ENCODE measurements at places on chromosomes 7 and 10. TPM values are rescaled to one million over a fixed set of nuclear protein-coding genes. Genes with fewer than 3 reads are reported as not detected.

GRCh38 chr7:29340696-29341095 lies 146.1 kb downstream of the CHN2 start:
- no peak overlapping the region for H3K4me3 ChIP-seq
- H3K27me3 ChIP-seq: peaks cover 18% of the 10 kb centered on the region
- H3K36me3 ChIP-seq: no peaks in the 10 kb centered on the region
- H3K27ac ChIP-seq: no peak overlapping the region
- peaks cover 2% of the 10 kb centered on the region for H3K4me1 ChIP-seq

DNA sequence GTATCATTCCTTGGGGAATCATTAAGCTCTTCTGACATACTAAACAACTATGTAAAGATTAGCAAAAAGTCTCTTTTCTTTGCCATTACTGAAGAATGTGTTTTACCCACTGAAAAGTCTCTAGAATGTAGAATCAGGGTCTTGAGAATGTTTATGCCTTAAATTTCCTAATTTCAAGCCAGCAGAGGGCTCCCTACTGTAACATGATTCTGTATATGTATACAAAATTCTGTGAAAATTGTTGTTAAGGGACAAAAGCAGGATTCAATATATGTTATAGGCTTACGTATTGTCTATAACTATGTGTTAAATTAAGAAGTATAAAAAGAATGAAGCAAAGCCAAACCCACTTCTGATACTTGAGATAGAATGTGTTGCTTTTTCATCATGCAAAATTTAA lies 296.9 kb upstream of the DGKB start:
- no peak for DNase-seq
- H3K4me3 ChIP-seq: no peak overlapping the region
- no peak overlapping the region for H3K27ac ChIP-seq
- H3K27me3 ChIP-seq: no peaks in the 10 kb centered on the region

GRCh38 chr7:38839851-38840250 lies 69.1 kb downstream of the VPS41 start:
- no peaks in the 10 kb centered on the region for H3K36me3 ChIP-seq
- no peak overlapping the region for H3K4me3 ChIP-seq
- DNase-seq: no peak
- peaks cover 17% of the 10 kb centered on the region for H3K4me1 ChIP-seq

DNA sequence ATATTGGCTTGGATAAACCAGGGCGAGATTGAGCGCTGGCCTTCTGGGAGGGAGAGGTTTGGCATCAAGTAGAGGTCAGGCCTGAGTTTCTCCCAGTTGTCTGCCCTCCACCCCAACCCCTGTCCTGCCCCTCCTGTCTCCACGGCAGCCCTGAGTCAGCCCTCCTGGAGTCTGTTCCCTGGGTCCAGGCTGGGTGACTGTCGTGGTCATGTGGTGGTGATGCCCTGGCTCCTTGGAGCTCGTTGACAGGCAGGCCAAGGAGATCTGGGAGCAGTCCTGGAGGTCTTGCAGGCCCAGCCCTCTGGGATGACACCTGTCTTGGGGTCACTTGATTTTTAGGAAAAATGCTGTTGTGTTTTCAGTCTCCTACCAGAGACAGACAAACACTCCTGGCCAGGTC lies 53.6 kb upstream of the PODXL start:
- no peak overlapping the region for H3K4me3 ChIP-seq
- H3K27ac ChIP-seq: no peak overlapping the region
- no peak for DNase-seq
- H3K27me3 ChIP-seq: peaks cover 9% of the 10 kb centered on the region

GRCh38 chr7:157875230-157876179 lies 538.7 kb downstream of the DNAJB6 start:
- no peaks in the 10 kb centered on the region for H3K27me3 ChIP-seq
- no peak for DNase-seq
- no peaks in the 10 kb centered on the region for H3K4me1 ChIP-seq
- H3K36me3 ChIP-seq: no peaks in the 10 kb centered on the region
- no peak overlapping the region for H3K27ac ChIP-seq
- no peak overlapping the region for H3K4me3 ChIP-seq

HABP2 gene
- total RNA-seq: 0.18 TPM

DNA sequence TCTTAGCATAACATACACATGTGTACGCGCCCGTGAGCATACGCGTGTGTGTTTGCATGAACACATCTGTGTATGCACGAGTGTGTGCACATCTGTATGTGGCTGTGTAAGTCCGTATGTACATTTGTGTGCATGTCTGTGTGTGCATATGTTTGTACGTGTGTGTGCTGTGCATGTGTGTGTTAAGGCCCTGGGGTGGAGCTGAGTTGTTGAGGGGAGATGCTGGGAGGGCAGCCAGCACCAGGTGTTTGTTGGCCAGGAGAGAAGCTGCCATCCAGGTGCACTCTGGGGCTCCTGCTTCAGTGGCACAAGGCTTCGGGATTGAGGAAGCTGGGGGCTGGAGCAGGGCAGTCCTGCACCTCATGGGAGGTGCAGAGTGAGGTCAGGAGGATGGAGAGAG lies 85.0 kb downstream of the BMS1 start:
- H3K4me3 ChIP-seq: no peak overlapping the region
- no peak for DNase-seq
- H3K27ac ChIP-seq: no peak overlapping the region
- peaks cover 3% of the 10 kb centered on the region for H3K4me1 ChIP-seq
- H3K36me3 ChIP-seq: no peaks in the 10 kb centered on the region
- H3K27me3 ChIP-seq: peaks cover 30% of the 10 kb centered on the region

DNA sequence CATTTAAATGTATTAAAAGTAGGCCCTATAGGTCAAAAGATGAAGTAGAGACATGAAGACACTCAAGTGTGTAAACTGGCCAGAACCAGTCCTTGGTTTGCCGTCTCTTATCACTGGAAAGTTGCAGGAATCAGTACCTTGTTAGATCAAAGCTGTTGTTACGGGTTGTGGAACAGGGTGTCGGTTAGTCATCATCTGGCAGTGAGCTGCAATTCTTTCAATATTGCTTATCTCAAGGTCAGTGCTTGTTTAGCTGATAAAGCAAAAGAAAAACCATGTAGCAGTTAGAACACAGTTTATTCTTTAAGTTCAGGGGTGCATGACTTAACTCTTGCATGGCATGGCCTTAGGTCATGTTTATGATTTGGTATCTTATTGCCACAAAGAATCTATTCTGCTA lies 10.0 kb upstream of the SLC13A1 start:
- no peak overlapping the region for H3K4me3 ChIP-seq
- no peaks in the 10 kb centered on the region for H3K36me3 ChIP-seq
- DNase-seq: no peak
- no peak overlapping the region for H3K27ac ChIP-seq
- no peaks in the 10 kb centered on the region for H3K4me1 ChIP-seq

AMZ1 gene
- total RNA-seq: 5.8 TPM

EGFR gene
- 56.2 TPM for total RNA-seq

GJD4 gene
- not detected for total RNA-seq

DNAJC12 gene
- total RNA-seq: 12.0 TPM

All from osteocyte (in vitro differentiated cells).